Bronchial epithelial cell (primary cell): ENCODE measurements at places on chromosomes 3 and 15. TPM values are rescaled to one million over a fixed set of nuclear protein-coding genes. Genes with fewer than 3 reads are reported as not detected.

The ECE2 gene
- not detected in 2 replicates for total RNA-seq

The IL17RD gene
- 1.1 and 2.3 TPM in 2 replicates for total RNA-seq

The SLC22A13 gene
- total RNA-seq, result 0.77 and 0.79 TPM in 2 replicates

The FGD5 gene
- total RNA-seq, result not detected in 2 replicates

The LTK gene
- 0.13 TPM in 1 of 2 replicates, not detected in the other for total RNA-seq

The FGF7 gene
- total RNA-seq, result 0.13 and 4.7 TPM in 2 replicates

The ABHD5 gene
- total RNA-seq, result 33.2 and 34.2 TPM in 2 replicates

The TRAT1 gene
- total RNA-seq, result not detected in 2 replicates

The HGD gene
- under 0.01 and 0.38 TPM in 2 replicates for total RNA-seq

The UBL7 gene
- 21.6 and 22.1 TPM in 2 replicates for total RNA-seq

The POLQ gene
- total RNA-seq, result 0.79 and 1.3 TPM in 2 replicates

The CYP1A2 gene
- total RNA-seq, result not detected in 2 replicates

The CORO2B gene
- total RNA-seq, result under 0.01 TPM in 1 of 2 replicates, not detected in the other

The UQCRC1 gene
- 473 and 946 TPM in 2 replicates for total RNA-seq

The FAIM gene
- total RNA-seq, result 6.6 and 8.7 TPM in 2 replicates

The CRBN gene
- total RNA-seq, result 28.9 and 51.9 TPM in 2 replicates

The MST1 gene
- 4.7 and 7.6 TPM in 2 replicates for total RNA-seq

The LMAN1L gene
- under 0.01 TPM in 1 of 2 replicates, not detected in the other for total RNA-seq

The PLA2G4D gene
- total RNA-seq, result under 0.01 TPM in 2 replicates

The ULK3 gene
- total RNA-seq, result 17.4 and 23.6 TPM in 2 replicates

The AMIGO3 gene
- total RNA-seq, result not detected in 2 replicates

The C3orf49 gene
- total RNA-seq, result not detected in 2 replicates

The ARHGAP11A gene
- 1.1 and 1.2 TPM in 2 replicates for total RNA-seq

The STX19 gene
- total RNA-seq, result 0.53 and 5.1 TPM in 2 replicates

The ADAMTS17 gene
- total RNA-seq, result 1.1 and 2.0 TPM in 2 replicates

The TGM4 gene
- total RNA-seq, result under 0.01 TPM in 2 replicates

The TMEM41A gene
- 14.5 and 19.2 TPM in 2 replicates for total RNA-seq

The GOLGA8N gene
- total RNA-seq, result 1.6 and 5.2 TPM in 2 replicates

The CACNA1D gene
- total RNA-seq, result 0.13 and 0.26 TPM in 2 replicates

The PATL2 gene
- 0.13 TPM in 1 of 2 replicates, not detected in the other for total RNA-seq

The GOLGA8Q gene
- total RNA-seq, result 0.79 and 2.2 TPM in 2 replicates

The ADGRG7 gene
- under 0.01 TPM in 1 of 2 replicates, not detected in the other for total RNA-seq

The EOMES gene
- total RNA-seq, result not detected in 2 replicates

The VEPH1 gene
- 0.64 and 1.3 TPM in 2 replicates for total RNA-seq

The ST8SIA2 gene
- not detected in 2 replicates for total RNA-seq

The FBXO40 gene
- not detected in 2 replicates for total RNA-seq

The GOLGA6B gene
- not detected in 2 replicates for total RNA-seq

The C2CD4A gene
- total RNA-seq, result 0.53 and 1.3 TPM in 2 replicates
